ENCODE measurements at places on chromosomes 3 and 15. TPM values are rescaled to one million over a fixed set of nuclear protein-coding genes. Genes with fewer than 3 reads are reported as not detected.
A peak's percentile ranks its signal among the peaks of the same experiment; 100 is the strongest.

The GHSR gene
- total RNA-seq, result not detected

- peak; percentile 70 for DNase-seq
Observed at GRCh38 chr3:71035314-71035713, 548.2 kb downstream of the FOXP1 start.

- no peak for DNase-seq
Observed at GRCh38 chr3:14907043-14907966, 40.1 kb upstream of the NR2C2 start.

The HTD2 gene
- total RNA-seq, result 10.1 TPM

The SCN11A gene
- not detected for total RNA-seq
